ENCODE measurements at places on chromosomes 5 and 9. TPM values are rescaled to one million over a fixed set of nuclear protein-coding genes. Genes with fewer than 3 reads are reported as not detected.

- H3K4me1 ChIP-seq: no peaks in the 10 kb centered on the region
- no peak for DNase-seq
- peaks cover 31% of the 10 kb centered on the region for H3K27me3 ChIP-seq
- H3K4me3 ChIP-seq: no peak overlapping the region
Measured at GRCh38 chr5:113694576-113694975, 181.1 kb downstream of the YTHDC2 start.

GRCh38 chr5:2147504-2148311 lies 265.0 kb upstream of the IRX4 start:
- peaks cover 48% of the 10 kb centered on the region for H3K27me3 ChIP-seq
- no peak for DNase-seq
- no peaks in the 10 kb centered on the region for H3K4me1 ChIP-seq
- H3K36me3 ChIP-seq: no peaks in the 10 kb centered on the region
- no peak overlapping the region for H3K4me3 ChIP-seq

GRCh38 chr9:28999806-29000205 lies 1426.5 kb upstream of the C9orf72 start:
- no peak overlapping the region for H3K27ac ChIP-seq
- H3K4me3 ChIP-seq: no peak overlapping the region
- peak; percentile 12 for DNase-seq
- H3K4me1 ChIP-seq: no peaks in the 10 kb centered on the region

- no peaks in the 10 kb centered on the region for H3K4me1 ChIP-seq
- no peak overlapping the region for H3K4me3 ChIP-seq
- no peaks in the 10 kb centered on the region for H3K36me3 ChIP-seq
- no peak overlapping the region for H3K27ac ChIP-seq
- no peaks in the 10 kb centered on the region for H3K27me3 ChIP-seq
- DNase-seq: no peak
Measured at GRCh38 chr5:164377746-164378145, 872.3 kb downstream of the MAT2B start.

The ZNF658 gene
- polyA plus RNA-seq: 1.4 TPM
